Muscle of leg (tissue), 16 donors: ENCODE measurements at places on chromosomes 7 and 10. TPM values are rescaled to one million over a fixed set of nuclear protein-coding genes. Genes with fewer than 3 reads are reported as not detected.

GLRX3 gene
- 59.5 TPM for total RNA-seq

WDFY4 gene
- 1.2 TPM for total RNA-seq

DNA sequence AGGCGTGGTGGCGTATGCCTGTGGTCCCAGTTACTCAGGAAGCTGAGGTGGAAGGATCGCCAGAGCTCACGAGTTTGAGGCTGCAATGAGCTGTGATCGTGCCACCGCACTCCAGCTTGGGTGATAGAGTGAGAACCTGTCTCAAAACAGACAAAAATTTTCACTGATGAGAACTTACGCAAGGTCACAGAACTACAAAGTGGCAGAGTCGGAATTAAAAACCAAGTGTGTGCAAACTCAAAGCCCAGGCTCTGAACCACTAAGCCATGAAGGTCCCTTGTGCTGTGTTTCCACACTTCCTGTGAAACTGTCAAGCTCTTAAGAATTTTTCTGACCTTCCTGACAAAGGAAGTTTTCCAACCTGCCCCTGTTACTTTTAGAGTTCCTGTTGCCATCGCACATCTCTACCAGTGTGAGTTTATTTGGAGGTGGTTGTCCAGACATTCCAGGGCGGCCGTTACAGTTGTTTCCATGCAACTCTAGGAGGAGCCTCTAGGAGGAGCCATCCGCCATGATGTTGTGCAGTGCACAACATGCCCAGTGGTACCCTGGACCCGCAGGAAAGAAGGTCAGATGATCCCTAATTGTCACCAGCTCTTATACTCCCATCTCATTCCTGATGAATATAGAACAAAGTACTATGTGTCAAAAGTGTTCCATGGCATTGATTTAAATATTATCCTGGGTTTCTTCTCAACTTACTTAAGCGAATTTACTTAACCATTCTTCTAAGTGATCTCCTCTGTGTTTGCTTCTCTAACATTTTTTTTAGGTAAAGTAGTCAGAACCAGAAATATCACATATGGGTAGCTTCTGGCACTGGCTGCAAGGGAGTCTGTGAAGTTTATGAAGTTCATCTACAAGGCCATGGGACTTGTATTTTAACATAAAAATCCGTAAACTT is 49.0 kb upstream of the LYZL1 start:
- no peak for DNase-seq

DNA sequence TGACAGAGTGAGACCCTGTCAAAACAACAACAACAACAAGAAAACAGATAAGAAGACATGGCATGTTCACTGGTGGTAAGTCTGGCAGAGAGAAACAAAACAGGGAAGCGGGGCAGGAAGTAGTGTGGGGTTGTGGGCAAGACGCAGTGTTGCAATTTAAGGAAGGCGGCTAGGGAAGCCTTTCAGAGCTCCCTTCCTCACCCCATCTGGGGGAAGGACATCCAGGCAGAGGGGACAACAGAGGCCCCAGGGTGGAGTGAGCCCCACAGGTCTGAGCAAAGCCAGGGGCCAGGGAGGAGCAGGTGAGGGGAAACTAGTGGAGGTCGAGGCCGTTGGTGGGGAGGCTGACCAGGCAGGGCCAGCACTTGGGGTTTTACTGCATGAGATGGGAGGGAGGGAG is 16.8 kb downstream of the LAT2 start:
- DNase-seq, result peak; percentile 58

DNA sequence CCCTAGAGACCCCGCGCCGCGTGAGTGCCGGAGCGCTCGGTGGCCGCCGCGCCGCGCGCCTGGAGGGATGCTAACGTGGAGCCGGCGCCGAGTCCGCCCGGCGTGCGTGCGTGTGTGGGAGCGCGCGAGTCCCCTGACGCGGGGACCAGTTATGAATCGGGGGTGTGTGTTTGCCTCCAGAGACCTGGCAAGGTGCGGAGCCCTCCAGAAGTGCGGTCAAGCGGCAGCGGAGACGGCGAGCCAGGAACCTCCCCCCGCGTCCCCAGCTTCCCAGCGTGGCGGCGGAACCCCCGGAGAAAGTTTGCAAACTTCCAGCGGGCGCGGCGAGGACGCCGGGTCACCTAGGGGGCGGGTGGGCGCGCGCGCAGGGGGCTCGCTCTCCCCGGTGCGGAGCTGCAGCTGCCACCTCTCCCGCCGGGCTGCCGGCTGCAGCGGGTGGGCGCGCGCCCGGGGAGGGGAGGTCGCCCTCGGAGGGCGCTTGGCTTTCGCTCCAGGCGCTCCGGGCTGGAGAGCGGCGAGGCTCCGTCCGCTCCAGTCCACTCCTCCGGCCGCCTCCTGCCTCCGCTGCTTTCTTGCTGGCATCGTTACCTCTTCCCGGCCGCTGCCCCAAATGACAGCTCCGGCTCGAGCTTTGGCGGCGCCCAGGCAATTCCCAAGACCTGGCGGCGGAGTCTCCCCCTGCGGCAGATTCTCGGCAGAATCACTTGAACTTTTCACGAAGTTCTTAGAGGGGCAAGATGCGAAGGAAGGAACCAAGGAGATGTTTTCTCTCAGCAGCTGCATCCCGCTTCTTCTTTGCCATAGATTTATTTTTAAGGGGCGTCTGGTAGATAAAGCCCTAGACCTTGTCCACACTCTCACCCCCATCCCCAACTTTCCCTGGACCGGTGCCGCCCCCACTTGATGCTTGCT is 2.3 kb upstream of the CREB5 start:
- peak; percentile 62 for DNase-seq

DNA sequence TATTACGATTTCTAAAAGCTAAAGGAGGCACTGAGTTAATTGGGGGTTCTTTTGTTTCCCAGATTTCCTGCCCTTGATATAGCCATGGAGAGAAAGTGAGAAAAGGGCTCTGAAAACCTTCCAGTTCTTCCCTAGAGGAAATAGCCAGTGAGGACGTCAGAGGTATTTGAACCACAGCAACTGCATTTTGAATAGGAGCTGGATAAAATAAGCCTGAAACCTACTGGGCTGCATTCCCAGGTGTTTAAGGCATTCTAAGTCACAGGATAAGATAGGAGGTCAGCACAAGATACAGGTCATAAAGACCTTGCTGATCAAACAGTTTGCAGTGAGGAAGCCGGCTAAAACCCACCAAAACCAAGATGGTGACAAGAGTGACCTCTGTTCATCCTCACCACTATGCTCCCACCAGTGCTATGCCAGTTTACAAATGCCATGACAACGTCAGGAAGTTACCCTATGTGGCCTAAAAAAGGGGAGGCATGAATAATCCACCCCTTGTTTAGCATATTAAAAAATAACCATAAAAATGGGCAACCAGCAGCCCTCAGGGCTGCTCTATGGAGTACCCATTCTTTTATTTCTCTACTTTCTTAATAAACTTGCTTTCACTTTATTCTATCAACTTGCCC is 85.1 kb upstream of the FRMD4A start:
- DNase-seq, result no peak

GRCh38 chr10:91287276-91287675 is 66.8 kb downstream of the PCGF5 start:
- peak; percentile 16 for DNase-seq

DNA sequence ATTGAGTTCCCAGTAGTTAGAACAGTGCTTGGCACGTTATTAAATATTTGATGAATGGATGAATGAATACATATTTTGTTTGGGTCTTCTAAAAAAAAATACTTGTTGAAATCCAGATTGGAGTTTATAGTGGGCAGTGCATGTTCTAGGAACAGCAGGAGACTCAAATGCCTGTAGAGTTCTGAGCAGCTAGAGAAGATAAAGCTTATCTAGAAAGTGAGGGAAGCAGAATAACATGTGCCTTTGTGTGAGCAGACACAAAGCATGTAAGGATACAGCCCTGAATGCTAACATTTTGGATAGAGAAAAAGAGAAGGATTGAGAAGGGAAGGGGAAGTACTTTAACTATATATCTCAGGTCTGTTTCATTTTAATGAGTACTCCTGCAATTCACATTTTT is 71.9 kb downstream of the SRI start:
- DNase-seq, result no peak

DNA sequence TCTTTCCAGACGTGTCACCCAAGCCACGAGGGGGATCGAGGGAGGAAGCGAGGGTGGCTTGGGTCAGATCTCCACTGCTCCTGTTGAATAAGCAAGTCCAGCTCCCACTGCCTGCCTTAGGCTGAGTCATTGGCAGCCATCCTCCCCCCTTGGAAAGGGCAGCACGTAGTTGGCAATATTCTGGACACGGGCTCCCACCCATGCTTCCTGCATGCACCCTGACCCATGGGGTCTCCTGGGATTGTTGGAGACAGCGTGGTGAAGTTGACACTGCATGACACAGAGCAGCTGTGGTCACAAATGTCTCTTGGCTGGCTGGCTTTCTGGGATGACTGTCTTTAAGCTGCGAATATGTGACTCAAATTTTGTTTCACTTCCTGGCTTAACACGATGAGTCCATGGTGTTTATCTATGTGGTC is 11.2 kb downstream of the BTBD16 start:
- peak; percentile 45 for DNase-seq

- no peak for DNase-seq
Observed at GRCh38 chr7:16202303-16202702, 219.0 kb downstream of the CRPPA start.

GRCh38 chr7:130363026-130363847 is 17.1 kb upstream of the CPA1 start:
- peak; percentile 54 for DNase-seq

GRCh38 chr7:101299511-101300464 is 21.8 kb downstream of the IFT22 start:
- no peak for DNase-seq
